Aortic smooth muscle cell (primary cell): ENCODE measurements at places on chromosomes 1 and 21. TPM values are rescaled to one million over a fixed set of nuclear protein-coding genes. Genes with fewer than 3 reads are reported as not detected.

The WNT3A gene
- not detected in 2 replicates for total RNA-seq

The ACTA1 gene
- total RNA-seq, result not detected in 2 replicates

The LRRC39 gene
- 0.40 and 0.56 TPM in 2 replicates for total RNA-seq

The AQP10 gene
- under 0.01 and 0.06 TPM in 2 replicates for total RNA-seq

The GPR153 gene
- total RNA-seq, result 7.9 and 11.4 TPM in 2 replicates

The FCRL4 gene
- not detected in 2 replicates for total RNA-seq

The CTSE gene
- not detected in 2 replicates for total RNA-seq

The TCP10L gene
- 0.25 and 0.26 TPM in 2 replicates for total RNA-seq

The IL20 gene
- not detected in 2 replicates for total RNA-seq

The FYB2 gene
- not detected in 2 replicates for total RNA-seq

The CALML6 gene
- total RNA-seq, result 0.31 and 0.40 TPM in 2 replicates

The TPTE gene
- total RNA-seq, result not detected in 2 replicates

The VHLL gene
- 0.26 TPM in 1 of 2 replicates, not detected in the other for total RNA-seq

The MIS18A gene
- total RNA-seq, result 6.4 and 8.2 TPM in 2 replicates

The LEFTY2 gene
- total RNA-seq, result 0.06 TPM in 1 of 2 replicates, not detected in the other

The KCNJ10 gene
- total RNA-seq, result not detected in 2 replicates

The ANGPTL1 gene
- total RNA-seq, result 14.1 and 16.4 TPM in 2 replicates

The RPL22 gene
- total RNA-seq, result 184 and 209 TPM in 2 replicates

The TRAF5 gene
- total RNA-seq, result 11.1 and 14.3 TPM in 2 replicates

The KRTAP7-1 gene
- not detected in 2 replicates for total RNA-seq

The KDM1A gene
- 63.7 and 72.3 TPM in 2 replicates for total RNA-seq

The SLC2A5 gene
- 0.53 and 0.62 TPM in 2 replicates for total RNA-seq

The ZNF683 gene
- not detected in 2 replicates for total RNA-seq

The PIK3C2B gene
- total RNA-seq, result 2.8 and 4.8 TPM in 2 replicates

The HAPLN2 gene
- total RNA-seq, result not detected in 2 replicates

The EDN2 gene
- not detected in 2 replicates for total RNA-seq

The NPPA gene
- not detected in 2 replicates for total RNA-seq

The CLCA1 gene
- not detected in 2 replicates for total RNA-seq

The RPL5 gene
- 1,139 and 1,229 TPM in 2 replicates for total RNA-seq
